Left ventricle myocardium superior (tissue), 1 donor: ENCODE measurements at places on chromosomes 1 and 21. TPM values are rescaled to one million over a fixed set of nuclear protein-coding genes. Genes with fewer than 3 reads are reported as not detected.

- no peak for DNase-seq
These were observed 20.6 kb upstream of the RCAN3 start for GRCh38 chr1:24481843-24482610.

BATF3 gene
- total RNA-seq: 1.6 TPM

AGTRAP gene
- total RNA-seq: 13.4 TPM

ATAD3B gene
- 9.5 TPM for total RNA-seq

LCE1C gene
- not detected for total RNA-seq

DNA sequence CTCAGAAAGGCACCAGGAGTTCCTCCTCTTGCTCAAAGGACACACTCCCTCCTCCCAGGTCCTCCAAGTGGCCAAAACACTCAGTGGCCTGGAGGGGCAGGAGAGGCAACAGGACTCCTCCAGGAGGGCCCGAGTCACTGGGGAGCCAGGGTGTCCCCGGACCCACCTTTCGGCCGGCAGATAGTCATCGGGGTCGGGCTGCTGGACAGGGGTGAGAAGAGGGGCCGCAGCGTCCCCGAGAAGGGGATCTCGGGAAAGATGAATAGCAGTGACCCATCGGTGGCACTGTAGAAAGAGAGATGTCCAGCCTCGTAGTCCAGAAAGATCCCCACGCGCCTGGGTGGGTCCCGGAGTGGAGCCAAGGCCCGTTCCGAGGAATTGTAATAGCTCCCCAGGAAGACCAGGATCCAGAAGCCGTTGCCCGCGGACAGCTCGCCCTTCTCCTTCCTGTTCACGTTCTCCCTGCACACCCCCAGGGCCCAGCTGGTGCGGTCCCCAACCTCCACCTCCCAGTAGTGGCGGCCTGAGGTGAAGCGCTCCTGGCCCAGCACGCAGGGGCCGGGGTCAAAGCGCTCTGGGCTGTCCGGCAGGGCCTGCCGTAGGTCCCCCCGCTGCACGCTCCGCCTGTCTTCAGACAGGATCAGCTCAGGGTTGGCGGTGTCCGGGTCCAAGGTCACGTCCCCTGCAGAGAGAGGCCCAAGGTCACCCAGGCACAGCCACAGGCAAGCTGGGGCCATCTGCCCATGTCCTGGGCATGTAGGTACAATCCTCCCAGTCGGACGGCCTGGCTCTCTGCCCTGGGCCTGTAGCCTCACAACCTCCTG, 11.9 kb downstream of the TRIM11 start:
- peak; percentile 38 for DNase-seq

DNA sequence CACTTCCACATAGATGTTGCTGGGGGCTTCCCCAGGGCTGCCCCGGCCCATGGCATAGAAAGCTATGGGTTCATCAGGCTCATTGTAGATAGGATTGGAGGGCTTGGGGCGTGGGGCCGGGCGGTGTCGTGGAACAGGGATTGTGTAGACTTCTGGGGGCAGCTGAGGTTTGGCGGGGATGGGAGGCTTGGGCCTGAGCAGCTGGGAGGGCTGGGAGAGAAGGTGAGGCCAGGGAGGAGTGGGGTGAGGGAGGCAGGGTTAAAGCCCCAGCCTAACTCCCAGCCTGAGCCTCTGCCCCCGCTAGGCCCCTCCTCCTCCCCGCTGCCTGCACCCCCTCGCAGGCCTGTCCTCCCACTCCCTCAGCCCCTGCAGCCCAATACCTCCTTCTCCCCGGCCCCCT, 7.4 kb downstream of the SH2D2A start:
- DNase-seq: no peak

GRCh38 chr1:32759997-32760623, 57.0 kb downstream of the YARS1 start:
- DNase-seq: peak; percentile 33

C1QB gene
- total RNA-seq: 102 TPM

STUM gene
- 1.3 TPM for total RNA-seq

DNA sequence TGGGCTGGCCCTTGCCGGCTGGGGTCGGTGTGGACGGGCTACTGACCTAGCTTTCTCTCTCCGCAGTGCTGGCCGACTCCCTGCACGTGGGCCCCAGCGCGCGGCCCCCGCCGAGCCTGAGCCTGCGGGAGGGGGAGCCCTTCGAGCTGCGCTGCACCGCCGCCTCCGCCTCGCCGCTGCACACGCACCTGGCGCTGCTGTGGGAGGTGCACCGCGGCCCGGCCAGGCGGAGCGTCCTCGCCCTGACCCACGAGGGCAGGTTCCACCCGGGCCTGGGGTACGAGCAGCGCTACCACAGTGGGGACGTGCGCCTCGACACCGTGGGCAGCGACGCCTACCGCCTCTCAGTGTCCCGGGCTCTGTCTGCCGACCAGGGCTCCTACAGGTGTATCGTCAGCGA, 34.9 kb downstream of the PTGFRN start:
- DNase-seq: no peak
